ENCODE measurements at places on chromosomes 4 and X.

GRCh38 chr4:33709247-33709646 lies 2535.1 kb downstream of the ARAP2 start:
- no peak for DNase-seq

DNA sequence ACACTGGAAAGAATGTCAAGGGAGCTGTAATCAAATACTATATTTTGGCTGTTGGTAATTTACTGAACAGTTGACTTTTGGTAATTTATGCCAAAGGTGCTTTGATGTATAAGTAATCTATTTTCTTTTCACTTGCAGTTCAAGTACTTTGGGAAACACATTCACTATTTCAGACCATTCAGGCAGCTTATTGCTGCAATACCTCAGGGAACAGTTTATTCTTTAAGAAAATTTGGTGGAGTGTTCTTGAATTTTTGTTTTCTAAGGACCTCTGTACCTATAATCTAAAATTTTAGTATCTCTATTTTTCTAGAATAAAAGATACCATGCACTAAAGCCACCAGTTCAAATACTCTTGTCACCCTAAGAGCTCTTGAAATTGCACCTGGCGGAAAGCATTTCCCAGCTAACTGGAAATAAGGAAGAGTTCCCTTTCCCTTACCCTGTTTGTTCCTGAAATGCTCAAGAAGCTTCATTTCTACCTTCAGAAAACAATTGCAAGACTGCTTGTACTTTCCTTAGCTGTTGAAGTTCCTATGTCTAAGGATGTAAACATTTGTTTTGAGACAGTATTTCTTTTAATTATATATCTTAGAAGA lies 633.5 kb upstream of the FAT1 start:
- DNase-seq: no peak

- no peak for DNase-seq
Measured at GRCh38 chr4:119103263-119103662, 32.4 kb upstream of the MYOZ2 start.

DNA sequence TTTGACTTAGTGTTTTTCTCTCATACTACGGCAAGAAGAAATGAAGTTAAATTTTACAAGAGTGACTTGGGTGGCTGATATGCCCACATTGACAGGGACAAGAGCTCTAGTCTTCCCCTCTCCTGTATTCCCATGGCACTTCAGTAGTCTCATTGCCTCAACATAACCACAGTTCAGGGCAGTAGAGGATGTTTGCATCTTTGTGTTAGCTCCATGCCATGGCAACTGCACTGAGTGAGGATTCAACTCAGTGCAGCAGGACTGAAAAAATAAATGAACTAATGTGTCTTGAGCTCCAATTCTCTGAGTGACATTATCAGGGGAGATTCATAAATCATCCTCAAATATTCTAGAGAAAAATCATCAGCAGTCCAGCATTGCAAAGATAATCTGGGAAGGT lies 78.8 kb downstream of the TET2 start:
- DNase-seq: no peak

GRCh38 chr4:39446842-39447573 lies 11.7 kb downstream of the RPL9 start:
- DNase-seq: peak; percentile 15

DNA sequence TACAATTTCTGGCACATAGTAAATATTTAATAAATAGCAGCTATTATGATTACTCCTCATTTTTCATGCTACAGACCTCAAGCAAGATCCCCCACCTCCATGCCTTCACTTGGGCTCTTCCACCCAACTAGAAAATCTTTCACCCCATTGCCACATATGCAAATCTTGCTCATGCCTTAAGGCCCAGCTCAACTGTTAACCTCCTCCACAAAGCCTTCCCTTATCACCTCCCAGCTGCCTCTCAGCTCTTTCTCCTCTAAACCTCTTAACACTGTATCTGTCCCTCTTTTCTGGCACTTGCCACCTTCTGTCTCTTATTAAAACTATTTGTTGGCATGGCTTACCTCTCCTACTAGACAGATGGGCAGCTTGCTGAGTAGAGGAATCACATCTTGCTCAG lies 51.5 kb downstream of the PJA1 start:
- no peak for DNase-seq

DNA sequence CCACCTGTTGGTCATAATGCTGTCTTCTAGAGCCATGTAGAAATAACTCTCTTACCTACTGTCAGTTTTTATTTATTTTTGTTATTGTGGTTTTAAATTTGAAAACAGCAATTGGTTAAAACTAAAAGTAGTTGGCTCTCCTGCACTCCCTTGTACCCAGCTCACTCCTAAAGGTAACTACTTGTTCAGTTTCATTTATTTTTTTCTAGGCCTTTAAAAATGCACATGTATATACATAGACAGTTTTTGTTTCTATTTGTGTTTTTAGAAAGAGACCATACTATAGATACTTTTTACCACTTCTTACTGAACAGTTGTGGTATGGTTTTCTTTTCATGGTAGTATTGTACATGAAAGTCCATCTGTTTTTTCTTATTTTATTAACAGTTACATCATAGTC lies 16.8 kb downstream of the SMAD1 start:
- DNase-seq: no peak

- DNase-seq: peak; percentile 48
Measured at GRCh38 chr4:82430964-82431745, 765 bp downstream of the ENOPH1 start.

- no peak for DNase-seq
Measured at GRCh38 chrX:56751071-56751470, 22.0 kb downstream of the NBDY start.

DNA sequence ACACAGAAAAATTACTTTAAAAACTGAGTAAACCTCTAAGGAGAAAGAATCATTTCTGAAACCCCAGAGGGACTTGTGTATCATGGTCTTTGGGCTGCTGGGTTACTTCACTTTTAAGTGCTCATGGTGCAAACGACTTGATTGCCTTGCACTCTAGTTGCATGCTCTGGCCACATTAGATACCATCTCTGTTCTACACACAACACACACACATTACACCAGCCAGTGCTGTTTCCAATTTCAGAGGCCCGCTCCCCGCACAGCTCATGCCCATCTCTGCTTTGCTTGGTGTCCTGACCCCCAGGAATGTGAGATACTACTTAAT lies 2.1 kb downstream of the PPP3CA start:
- DNase-seq: no peak

DNA sequence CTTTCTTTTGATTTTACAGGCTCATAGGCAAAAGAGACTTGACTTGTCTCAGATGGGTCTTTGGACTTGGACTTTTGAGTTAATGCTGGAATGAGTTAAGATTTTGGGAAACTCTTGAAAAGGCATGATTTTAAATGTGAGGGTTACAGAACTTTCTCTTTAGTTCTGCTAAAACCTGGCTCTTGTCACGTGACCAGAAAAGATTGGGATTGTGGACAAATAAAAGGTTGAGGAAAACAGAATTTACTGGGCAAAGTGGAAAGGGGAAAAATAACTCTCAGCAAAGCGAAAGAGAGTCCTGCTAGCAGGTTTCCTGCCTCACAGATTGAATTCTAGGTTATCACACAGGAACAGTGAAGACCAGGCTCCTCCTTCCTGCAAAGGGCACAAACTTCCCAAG lies 114.0 kb downstream of the SPANXN4 start:
- no peak for DNase-seq

DNA sequence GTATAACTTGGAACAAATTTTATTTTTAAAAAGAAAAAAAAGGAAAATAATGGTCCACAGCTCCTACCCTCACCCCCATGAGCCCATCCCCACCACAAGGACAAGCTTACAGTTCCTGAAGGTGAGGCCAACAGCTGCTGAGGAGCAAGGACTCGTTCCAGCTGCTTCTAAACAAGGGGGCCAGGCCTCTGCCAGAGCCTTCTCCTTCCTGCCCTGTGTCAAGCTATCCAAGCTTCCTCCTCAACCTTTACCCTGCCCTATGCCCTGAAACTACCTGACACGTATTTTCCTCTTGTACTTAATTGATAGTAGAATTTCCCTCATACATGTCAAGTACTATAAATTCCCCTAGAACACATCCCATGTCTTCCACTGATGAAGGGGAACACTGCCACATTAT lies 8.8 kb downstream of the SH3D19 start:
- DNase-seq: no peak

- DNase-seq: no peak
Measured at GRCh38 chr4:133968174-133968573, 233.4 kb downstream of the PABPC4L start.

- no peak for DNase-seq
Measured at GRCh38 chr4:21522296-21522695, 426.3 kb downstream of the KCNIP4 start.

- DNase-seq: no peak
Measured at GRCh38 chr4:37648084-37648817, 37.9 kb downstream of the RELL1 start.

DNA sequence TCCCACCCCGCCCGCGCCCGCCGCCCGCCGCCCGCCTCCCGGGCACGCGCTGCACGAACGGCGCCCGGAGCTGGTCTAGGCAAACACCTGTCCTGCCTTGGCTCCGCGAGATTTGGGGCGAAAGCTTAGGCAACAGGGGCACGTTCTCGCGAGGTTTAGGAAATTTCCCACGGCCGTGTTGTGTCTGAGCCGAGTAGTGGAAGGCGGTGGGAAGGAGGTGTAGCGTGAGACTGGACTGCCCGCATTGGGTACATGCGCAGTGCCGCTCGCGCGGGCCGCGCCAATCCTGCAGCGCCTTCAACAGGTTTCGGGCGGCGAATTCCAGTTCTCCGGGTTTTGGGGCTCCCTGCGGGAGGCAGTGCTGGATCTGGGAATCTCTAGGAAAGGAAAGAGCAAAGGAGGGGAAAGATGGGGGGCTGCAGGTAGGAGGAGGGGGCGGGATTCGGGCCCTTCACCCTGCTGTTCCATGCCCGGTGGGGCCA lies 1.3 kb upstream of the RBPJ start:
- peak; percentile 96 for DNase-seq

- no peak for DNase-seq
Measured at GRCh38 chr4:36163198-36163597, 81.1 kb downstream of the ARAP2 start.

- DNase-seq: no peak
Measured at GRCh38 chr4:75432683-75433082, 81.5 kb downstream of the RCHY1 start.

GRCh38 chr4:71189471-71189870 lies 149.3 kb upstream of the SLC4A4 start:
- no peak for DNase-seq

- no peak for DNase-seq
Measured at GRCh38 chr4:185838104-185838452, 26.1 kb upstream of the SORBS2 start.

- DNase-seq: no peak
Measured at GRCh38 chrX:154381271-154381670, 2.2 kb downstream of the EMD start.

GRCh38 chr4:153452658-153453378 lies 13.3 kb upstream of the TMEM131L start:
- DNase-seq: no peak

DNA sequence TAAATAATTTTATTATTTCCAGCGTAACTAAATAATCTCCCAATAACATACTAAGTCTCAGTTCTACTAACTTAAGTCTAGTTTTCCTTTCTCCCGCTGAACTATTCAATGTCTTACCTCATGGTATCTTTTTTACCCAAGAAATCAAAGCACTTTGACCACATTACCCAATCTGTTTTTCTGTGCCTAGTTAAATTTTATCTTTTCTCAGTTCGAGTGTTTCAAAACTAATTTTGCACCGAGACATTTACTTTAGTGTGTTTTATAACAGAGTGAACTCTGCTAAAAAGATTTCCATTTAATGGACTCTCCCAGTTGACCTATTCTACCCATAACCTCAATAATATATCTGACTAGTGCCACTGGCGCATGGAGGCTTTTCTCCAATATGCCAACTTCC lies 67.6 kb upstream of the IRF2 start:
- DNase-seq: no peak

DNA sequence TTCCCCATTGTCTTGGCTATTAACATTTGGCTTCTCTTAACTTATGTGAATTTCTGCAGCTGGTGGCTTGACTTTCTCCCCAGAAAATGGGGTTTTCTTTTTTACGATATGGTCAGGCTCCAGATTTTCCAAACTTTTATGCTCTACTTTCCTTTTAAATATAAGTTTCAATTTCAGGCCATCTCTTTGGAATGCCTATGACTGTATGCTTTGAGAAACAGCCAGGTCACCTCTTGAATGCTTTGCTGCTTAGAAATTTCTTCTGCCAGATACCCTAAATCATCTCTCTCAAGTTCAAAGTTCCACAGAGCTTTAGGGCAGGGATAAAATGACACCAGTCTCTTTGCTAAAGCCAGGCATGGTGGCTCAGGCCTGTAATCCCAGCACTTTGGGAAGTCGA lies 212.9 kb upstream of the SMIM31 start:
- no peak for DNase-seq

- no peak for DNase-seq
Measured at GRCh38 chrX:115491766-115492165, 69.2 kb upstream of the PLS3 start.

- DNase-seq: no peak
Measured at GRCh38 chr4:159515314-159516025, 412.6 kb downstream of the RAPGEF2 start.

DNA sequence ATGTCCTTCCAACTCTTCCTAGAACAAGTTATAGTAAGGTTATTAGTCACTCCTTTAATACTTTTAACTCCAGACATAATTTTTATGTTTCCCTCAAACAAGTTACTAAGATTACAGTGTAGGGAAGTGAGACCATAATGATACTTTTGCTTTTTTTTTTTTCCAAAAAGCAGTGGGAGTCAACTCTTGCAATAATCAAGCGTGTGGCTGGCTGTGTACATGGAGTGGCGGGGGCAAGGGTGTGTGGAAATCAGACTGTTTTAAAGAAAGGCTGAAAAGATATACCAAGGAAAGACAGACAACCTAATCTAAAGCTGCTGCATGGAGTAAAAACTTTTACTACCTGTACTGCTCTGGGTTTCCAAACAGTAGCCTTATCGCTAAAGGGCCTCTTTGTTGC lies 4.1 kb downstream of the NOA1 start:
- no peak for DNase-seq

- DNase-seq: no peak
Measured at GRCh38 chr4:163622379-163623035, 128.0 kb downstream of the TMA16 start.

DNA sequence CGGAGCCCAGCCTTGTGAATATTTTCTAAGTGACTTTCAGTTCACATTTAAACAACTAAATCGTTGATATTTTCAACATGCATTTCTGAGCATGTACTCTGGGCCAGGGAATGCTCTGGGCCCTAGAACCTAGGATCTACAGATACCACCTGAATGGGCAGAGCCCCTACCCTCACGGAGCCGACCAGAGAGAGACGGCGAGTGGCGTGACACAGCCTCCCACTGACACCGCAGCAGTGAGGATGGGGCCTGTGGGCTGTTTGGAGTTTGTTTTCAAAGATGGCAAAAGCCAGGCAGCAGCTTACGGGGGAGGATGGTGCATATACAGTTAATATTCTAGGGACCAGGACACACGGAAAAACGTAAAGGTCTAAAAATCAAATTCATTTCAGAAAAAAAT lies 17.7 kb downstream of the NELFA start:
- no peak for DNase-seq

DNA sequence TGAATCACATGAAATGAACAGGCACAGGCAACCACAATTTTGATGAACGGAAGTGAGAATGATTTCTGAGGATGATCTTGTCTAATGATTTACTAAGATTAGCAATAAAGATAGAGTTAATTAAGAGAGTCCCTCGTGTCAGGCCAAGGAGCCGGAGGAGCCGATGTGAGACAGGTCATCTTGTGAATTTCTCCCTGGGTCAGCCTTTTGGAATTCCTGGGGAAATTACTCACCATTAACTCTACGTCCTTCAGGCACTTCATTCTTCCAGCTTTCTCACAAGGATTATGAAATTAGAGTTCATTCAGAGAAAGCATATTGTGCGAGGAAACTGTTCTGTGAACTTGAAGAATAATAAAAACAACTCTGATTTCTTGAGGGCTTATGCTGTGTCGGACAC lies 86.7 kb downstream of the PSAPL1 start:
- DNase-seq: no peak
